ENCODE measurements at places on chromosomes 6 and 20.

- no peak for DNase-seq
Observed at GRCh38 chr6:98136333-98136732, 698.0 kb upstream of the POU3F2 start.

GRCh38 chr6:7060769-7061516, 46.8 kb upstream of the RREB1 start:
- DNase-seq = no peak

DNA sequence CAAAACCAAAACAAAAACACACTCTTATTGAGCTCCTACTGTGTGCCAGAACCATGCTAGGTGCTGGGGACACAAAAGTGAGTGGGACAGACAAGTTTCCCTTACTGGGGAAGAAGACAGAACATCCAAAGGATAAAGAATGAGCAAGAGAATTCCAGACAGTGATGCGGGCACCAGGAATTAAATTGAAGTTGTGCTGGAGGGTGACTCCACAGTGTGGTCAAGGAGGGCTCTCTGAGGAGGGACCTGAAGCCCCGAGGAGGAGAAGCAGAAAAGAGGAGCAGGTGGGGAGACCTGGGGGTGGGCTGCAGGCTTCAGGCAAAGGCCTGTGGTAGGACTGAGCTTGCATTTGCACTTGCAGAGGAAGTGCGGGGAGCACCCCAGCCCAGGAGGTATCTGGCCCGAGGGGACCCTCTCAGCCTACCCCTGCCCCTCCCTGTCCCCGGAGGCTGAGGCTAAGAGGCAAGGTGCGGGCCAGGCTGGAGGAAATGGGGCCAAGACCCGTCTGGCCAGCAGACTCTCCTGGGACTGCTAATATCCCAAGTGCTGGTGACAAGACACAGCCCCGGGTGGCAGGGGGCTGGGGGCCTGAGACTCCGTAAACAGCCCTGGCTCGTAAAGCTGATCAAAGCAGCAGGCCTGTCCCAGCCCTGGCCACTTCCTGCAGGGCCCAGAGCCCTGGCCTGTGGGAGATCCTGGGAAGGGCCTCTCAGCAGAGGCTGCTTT, 57.1 kb downstream of the SNAI1 start:
- DNase-seq = no peak

DNA sequence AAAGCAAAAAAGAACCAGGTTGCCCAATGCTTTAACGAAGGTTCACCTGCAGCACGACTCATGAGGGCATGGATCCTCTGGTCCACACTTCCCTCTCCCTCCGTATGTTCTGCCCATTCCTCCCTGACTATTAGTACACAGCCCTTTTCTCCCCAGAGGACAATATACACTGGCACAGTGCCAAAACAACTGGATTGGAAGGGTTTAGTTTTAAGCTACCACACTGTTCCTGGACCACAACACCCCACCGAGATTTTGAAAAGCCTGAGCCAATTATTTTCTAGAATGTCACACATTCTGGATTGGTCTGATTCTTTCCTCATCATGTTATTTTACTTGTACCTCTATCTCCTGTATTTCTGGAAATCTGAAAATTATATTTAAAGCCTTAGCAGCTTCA, 2.9 kb upstream of the AKAP7 start:
- no peak for DNase-seq

GRCh38 chr20:4060064-4060795, 44.9 kb upstream of the RNF24 start:
- DNase-seq = no peak

DNA sequence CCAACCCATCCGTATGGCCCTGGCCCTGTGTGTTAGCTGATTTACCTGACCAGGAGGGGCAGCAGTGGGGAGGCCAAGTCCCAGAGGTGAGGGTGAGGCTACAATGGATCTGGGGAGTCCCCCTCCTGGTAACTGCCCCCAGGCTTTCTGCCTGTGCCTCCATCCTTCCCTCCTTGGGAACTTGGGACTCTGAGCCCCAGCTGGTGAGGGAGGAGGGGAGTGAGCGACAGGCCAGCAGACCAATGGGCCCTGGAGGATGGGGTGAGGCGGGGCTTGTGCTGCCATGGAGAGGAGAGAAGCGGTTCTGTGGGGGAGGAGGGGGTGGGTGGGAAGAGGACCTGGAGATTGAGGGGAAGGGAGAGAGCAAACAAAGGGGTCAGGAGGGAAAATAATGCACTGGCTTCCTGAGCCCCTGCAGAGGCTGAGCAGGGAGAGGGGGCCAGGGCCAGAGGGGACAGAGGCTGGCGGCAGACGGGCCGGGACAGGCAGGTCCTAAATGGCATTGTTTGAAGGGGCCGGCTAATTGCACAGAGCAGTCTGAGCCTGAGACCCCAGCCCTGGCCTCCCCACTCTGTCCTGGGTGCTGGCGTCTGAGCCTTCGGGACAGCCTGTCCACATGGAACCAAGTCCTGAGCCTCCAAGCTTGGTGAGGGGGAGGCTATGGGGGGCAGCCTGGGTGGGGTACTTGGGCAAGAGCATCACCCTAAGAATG, 17.5 kb downstream of the DNMT3B start:
- DNase-seq = no peak

DNA sequence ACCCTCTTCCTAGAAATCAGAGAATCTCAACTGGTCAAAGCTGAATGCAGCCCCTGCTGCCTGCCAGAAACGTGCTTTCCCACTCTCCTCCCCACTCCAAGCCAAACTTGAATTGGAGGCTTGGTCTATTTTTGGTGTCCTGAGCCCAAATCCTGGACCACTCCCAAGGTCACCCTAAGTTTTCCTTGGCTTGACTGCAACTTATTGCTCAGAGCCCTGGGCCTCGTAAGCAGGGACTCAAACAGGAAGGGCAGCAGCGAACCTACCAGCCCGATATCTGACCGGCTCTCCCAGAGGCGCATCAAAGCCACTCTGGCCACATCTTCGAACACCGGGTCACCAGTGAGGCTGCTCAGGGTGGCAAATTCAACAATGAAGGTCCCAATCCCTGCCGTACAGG, 12.7 kb downstream of the EDEM2 start:
- no peak for DNase-seq

DNA sequence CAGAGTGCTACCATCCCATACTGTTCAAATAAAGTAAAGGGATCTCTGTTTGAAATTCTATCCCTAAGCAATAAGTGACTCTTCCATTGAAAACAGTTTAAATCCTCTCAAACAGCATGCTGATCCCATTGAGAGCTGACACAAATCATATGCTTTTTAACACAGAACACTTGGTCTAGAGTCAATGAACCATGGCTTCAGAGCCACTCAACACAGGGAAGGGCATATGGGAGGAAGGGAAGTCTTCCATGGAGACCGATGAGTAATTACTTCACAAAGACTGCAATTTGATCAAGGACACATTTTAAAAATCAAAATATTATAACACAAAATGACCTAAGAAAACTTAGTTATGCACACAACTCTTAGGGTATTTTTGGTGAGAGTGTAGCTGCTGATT, 1073.0 kb upstream of the MAP3K7 start:
- DNase-seq = no peak

DNA sequence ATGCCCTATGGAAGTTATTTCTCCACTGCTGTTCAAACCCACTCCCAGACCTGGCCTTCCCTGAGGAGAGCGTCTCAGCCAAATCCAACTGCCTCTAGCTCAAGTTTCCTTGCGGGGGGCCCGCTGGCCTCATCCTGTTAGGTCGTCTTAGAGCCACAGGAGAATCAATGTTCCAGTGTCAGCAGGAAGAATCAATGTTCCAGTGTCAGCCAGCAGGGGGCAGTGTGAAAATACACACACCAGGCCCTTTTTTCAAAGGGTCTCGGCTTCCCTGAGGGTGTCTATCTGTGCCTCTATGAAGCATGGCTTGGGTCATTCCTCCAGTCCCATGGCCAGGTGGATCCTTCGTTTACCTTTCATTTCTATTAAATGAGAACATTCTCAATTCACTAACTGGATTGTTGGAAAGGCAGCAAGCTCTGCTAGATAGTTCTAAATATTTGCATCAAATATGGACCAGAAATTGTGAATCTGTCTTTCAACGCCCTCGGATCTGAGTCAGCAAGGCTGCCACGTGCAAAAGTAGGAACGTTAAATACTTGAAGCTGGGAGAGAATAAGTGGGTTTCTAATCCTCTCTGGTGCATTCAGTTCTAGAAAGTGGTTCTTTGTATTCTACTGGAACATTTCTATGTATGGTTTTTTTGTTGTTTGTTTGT, 19.2 kb downstream of the PRND start:
- DNase-seq = peak; percentile 50

DNA sequence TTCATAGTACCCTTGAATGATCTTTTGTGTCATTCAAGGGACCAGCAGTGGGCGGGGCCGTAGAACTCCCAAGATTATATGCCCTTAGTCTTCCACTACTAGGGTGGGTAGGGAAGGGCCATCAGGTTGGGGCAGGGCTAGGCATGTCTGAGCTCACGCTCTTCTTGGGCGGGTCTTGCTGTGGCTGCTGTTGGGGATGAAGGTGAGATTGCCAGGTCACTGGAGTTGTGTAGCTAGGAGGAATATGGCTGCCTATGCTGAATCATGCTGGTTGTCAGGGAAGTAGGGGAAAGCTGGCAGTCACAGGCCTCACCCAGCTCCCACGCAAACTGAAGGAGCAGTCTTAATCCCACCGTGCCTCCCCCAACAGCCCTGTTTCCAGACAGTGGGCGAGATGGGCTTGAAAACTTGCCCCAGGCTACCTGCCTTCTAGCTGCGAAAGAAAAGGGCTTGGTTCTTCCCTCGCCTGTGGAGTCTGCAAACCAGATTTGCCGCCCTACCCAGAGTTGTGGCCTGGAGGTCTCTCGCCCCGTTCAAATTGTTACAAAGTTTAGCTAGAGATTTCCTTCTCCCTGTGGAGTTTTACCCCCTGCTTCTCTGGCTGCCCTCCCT, 76.4 kb upstream of the ADGRF4 start:
- no peak for DNase-seq
